ENCODE measurements at places on chromosomes 3 and 15. TPM values are rescaled to one million over a fixed set of nuclear protein-coding genes. Genes with fewer than 3 reads are reported as not detected.

SMCO1 gene
- total RNA-seq: not detected

PCOLCE2 gene
- total RNA-seq: 0.53 TPM

GOLGA6A gene
- not detected for total RNA-seq

B3GNT5 gene
- total RNA-seq: 19.6 TPM

MORC1 gene
- total RNA-seq: not detected

SLC6A11 gene
- not detected for total RNA-seq

TTC23 gene
- 2.2 TPM for total RNA-seq

PLXNB1 gene
- 4.9 TPM for total RNA-seq

RBP2 gene
- not detected for total RNA-seq

TIMP4 gene
- not detected for total RNA-seq

GABRA5 gene
- total RNA-seq: not detected

PRSS50 gene
- total RNA-seq: not detected

PTH1R gene
- not detected for total RNA-seq

GUCA1C gene
- total RNA-seq: not detected

POTEB2 gene
- total RNA-seq: not detected

OCA2 gene
- total RNA-seq: not detected
